Pancreas (tissue), 10 donors: ENCODE measurements at places on chromosomes 5 and 9.

GRCh38 chr5:137888863-137889759 lies at the start of gene PKD2L2:
Gene PKD2L2 (plus strand): TSS chr5:137889457. CDS start chr5:137889492, 35 bp downstream.
- peak; percentile 76 for DNase-seq

DNA sequence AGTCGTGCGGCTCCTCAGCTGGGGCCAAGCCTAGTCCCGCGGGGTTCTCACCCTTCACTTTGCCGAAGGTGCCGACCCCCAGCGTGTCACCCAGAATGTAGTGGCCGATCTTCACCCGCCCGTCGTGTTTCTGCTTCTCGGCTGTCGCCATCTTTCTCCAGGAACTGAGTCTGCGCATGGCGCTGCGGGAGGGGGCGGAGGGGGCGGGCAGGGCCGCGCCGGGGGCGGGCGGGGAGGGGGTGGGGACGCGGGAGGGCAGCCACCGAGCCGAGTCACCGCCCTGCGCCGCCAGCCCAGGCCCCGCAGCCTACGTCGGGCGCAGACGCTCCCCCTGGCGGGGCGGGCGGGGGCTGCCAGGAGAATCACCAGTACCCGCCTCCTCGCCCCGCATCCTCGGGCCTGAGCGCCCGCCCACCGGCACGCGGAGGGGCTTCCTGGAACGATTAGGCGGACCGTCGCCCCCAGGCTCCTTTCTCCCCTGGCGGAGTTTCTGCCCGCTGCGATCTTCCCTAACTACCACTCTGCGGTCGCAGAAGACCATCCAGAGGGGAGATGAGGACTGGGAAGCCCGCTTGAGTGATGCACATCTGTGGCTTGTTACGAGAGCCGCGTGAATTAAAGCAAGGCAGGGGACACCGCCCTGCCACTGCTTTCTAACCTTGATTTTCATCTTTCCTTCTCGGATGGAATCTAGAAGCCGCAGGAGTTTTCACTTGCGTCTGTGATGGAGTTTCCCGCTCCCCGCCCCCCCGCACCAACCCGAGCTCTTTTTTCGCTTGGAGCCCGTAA lies at the start of gene PRKAA1:
TSS of gene PRKAA1 (minus strand) at position 363 of the 789 bp plus-strand sequence. CDS start at position 178, 185 bp downstream.
- peak; percentile 86 for DNase-seq

GRCh38 chr5:72183101-72183520 lies 75.8 kb downstream of the MAP1B start:
- DNase-seq = no peak

DNA sequence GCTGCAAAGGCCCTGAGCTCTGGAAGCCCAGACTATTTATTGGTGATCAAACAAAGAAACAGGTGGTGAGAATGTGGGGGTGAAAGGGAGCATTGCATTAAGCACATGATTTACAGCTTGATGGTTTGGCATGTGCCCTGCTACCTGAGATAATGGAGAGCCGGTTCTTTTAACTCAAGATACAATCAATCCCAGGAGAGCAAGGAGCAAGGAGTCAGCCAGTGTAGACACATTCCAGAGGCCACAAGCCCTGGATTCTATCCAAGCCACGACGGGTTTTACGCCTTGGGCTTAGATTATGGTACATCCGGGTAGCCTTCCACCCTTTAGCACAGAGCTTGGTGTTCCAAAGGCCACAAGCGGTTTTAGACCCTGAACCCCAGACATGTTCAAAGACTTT lies 292.2 kb downstream of the CYLC2 start:
- no peak for DNase-seq
